ENCODE measurements at places on chromosomes 2 and 18.

DNA sequence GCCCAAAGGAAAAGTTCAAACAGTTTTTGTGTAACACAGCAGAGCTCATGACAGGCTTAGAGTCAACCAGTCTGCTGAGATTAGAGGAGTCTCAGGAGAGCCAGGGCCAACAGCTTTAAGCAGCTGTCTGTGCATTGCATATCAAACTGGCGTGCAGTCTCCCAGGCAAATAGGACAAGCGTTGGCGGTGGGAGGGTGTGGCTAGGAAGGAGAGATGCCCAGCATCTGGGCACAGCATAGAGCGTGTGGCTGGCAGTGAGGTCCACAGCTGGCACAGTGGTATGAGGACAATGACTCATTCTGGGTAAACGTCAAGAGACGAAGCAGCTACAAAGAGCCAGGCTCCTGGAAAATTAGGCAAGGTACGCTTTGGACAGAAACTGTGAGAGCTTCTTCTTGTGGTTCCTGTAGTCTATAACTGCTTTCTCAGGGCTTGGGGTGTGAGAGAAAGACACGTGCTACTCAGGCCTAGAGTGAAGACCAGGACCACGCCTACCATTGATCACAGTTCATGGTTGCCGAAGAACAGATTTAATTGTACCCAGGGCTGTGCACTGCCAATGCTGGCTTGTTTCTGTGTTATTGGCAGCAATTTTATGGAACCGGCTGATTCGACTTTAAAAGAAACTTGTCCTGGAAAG lies 14.8 kb downstream of the ZAP70 start:
- DNase-seq = no peak

DNA sequence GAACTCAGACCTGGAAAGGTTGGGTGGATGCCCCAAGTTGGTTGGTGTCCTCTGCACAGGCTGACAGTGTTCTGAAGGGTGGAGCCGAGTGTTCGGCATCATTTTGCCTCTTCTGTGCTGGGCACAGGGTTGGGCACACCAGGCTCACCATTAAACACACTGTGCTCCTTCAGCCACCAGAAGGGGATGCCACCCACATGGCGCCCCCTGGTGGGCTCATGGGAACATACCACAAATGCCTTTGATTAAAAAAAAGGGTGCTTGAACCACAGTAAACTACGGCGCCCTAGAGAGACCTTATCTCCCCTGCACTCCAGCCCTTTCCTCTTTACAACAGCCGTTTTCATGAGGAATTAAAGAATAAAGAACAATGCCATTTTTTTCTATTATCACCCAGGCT lies 89.4 kb downstream of the CELF4 start:
- no peak for DNase-seq

DNA sequence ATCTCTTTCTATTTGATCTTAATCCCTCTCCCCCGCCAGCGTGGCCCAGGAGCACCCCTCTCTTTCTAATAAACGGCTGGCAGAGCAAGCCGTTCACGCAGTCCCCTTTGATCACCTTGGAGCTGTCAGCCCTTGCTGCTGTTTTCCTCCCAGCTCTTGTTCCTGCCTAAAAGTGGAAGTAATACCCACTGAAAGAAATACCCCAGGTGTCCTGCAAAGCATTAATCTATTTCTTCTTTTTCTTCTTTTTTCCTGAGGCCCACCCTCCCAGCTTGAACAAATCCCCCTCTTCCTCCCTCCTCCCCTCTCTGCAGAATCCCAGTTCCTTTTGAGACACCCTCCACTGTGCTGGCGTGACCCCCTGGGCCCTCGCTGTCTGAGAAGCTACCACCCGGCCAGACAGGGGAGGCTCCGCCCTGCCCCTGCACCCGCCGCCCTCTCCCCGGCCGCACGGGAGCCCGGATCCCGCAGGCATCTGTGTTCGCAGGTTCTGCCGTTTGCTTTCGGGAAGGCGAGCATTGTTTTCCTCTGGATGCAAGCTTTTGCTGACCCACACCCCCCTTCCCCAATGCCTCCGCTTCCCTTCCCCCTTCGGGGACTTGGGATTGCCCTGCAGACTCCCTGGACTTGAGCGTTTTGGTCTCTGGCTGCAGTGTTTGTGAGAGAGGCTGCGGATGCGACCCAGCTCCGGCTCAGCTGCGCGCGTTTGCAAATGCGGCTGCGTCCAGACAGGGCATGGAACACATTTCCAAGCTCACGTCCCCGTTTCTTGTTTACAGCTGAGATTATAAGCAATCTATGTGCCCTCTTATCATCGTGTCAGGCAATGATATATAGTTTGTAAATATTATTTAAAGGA lies 631.5 kb downstream of the NYAP2 start:
- no peak for DNase-seq

GRCh38 chr18:74457043-74457724 lies at the start of gene DIPK1C:
TSS of gene DIPK1C (minus strand) at chr18:74457308. CDS start at chr18:74457259, 49 bp downstream.
- DNase-seq = no peak

DNA sequence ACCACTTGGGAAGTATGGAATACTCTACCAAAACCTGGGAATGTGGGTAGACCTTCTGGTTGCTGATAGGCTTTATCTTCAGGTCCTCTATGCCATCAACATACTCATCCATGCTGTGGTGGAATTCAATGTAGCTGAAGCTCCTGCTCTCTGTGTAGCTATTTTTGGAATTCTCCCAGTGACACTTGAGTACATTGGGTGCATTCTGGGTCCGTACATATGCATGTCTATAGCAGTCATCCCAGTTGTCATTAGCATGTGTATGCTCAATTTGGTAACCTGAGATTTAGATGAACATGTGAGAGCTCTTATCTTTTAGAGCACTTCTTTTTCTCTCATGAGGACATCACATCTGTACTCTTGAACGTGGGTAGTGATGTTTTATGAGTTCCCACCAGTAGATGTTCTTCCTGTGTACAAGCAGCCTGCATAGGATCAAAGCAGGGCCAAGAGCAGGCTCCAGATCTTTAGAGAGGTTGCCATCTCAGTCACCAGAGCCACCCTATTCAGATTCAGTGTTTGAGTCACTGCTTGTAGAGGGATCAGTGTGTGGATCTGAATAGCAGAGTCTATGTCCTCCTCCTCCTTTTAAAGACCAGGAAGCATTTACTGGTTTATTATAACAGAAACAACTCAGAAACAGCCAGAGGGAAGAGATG lies 65.9 kb downstream of the MGAT5 start:
- no peak for DNase-seq

GRCh38 chr18:36511791-36512352 lies 214.4 kb downstream of the FHOD3 start:
- no peak for DNase-seq

GRCh38 chr2:20611077-20611843 lies 39.6 kb downstream of the HS1BP3 start:
- no peak for DNase-seq

GRCh38 chr18:63528863-63529492 lies 13.2 kb upstream of the SERPINB12 start:
- no peak for DNase-seq

DNA sequence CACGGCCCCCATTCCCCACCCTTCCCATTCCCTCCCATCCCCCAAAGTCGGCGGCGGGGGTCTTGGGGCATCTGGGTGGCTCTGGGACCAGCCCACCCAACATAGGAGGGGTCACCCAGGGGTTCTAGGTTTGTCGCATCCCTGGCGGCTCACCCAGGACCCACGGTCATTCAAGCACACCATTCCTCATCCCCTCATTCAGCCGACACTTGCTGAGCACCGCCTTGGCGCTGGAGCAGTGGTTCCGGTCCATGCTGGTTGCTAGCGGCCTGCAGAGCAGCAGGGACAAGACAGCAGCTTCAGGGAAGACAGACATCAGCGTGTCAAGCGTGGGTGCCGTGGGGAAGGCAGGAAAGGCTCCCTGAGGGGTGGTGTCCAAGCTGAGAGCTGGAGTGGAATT lies 50.5 kb upstream of the OTOS start:
- no peak for DNase-seq

- DNase-seq = no peak
These were observed 19.4 kb upstream of the NFE2L2 start for GRCh38 chr2:177283906-177284305.

GRCh38 chr2:181145645-181146044 lies 165.2 kb downstream of the UBE2E3 start:
- no peak for DNase-seq

DNA sequence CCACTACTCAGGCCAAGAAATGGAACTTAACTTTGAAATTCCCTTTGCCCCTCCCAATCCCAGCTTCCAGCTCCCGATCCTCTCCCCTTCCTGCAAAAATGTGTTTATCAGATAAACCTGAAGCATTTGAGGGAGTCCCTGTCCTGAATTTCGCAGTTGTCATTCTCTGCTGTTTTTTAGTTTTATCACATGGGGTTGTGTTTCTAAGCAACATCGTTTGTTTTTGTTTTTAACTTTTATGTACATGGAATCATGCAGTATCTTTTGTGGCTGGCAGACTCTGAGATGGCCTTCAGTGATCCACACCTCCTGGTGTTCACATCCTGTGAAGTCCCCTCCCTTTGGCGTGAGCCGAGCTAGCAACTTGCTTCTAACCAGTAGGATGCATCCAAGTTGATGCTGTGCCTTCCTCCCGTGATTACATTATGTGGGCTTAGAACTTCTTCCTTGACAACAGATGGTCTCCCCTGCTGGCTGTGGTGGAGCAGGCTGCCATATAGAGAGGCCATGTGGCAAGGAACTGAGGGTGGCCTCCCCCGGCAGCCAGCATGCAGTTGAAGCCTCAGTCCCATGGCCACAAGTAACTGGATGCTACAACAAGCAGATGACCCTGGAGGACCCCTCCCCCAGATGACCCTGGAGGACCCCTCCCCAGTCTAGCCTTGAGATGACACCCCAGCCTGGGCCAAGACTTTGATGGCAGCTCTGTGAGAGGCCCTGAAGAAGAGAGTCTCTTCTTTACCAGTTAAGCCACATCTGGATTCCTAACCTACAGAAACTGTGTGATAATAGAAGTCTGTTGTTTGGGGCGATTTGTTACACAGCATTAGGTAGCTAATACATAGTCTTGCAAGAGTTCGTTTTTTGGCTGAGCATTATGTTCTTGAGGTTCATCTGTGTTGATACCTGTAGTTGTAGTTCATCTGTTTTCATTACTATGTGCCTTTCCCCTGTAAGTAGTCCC lies 27.7 kb downstream of the SH3BP4 start:
- no peak for DNase-seq

DNA sequence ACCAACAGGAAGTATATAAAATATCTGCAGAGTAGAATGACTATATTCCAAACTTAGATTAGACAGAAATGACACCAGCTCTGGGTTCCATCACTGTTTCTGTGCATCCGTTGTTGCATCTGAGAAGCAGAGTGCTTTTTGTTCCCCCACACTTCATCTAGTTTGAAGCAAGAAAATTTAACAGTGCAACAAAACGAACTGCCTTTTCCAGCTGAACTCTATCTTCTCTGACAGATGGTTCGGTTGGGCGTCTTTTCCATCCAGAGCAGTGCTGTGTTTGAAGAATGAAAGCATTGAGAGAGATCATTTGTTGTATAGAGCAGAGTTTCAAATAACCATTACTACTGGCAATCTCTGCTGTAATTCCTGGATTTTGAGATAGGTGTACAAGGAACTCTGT lies 757.5 kb downstream of the DPP10 start:
- no peak for DNase-seq

DNA sequence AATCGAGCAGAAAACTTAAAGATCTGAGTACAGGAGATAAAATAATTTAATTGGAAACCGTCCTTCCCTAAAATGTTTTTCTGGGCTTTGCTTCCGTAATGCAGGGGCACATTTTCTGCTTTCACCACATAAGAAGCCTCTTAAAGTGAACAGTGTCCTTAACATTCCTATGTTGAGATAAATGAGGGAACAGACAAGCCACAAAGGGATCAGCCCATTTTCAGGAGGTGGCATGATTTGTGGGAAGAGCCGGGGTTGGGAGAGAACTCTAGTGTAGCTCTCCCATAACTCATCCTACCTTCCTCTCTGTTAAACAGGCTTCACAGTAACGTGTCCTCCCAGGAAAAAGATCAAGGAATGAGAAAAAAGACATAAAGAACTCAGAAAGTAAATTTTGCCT lies 56.9 kb upstream of the ACVR1C start:
- DNase-seq = no peak

DNA sequence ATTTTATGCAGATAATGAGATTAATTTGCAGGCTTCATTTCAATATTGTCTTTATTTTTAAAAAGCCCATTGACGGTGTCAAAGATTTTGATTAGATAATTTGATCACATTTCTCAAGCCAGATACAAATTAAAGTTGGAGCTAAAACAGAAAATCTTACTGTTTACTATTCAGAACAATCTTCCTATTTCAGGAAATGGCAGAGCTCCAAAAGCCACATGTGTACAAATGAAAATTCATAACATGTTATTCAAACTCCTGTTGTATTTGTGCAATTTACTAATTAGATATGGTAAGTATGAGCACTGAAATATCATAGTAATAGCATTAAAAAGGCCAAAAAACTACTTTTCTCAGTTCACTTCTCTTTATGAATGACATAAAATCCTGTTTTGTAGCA lies 682.9 kb downstream of the KCNJ3 start:
- no peak for DNase-seq
